D341Med (cell line): ENCODE measurements at places on chromosomes 12 and 14.

- DNase-seq = no peak
Measured at GRCh38 chr12:127810041-127810440, 456.9 kb upstream of the TMEM132C start.

DNA sequence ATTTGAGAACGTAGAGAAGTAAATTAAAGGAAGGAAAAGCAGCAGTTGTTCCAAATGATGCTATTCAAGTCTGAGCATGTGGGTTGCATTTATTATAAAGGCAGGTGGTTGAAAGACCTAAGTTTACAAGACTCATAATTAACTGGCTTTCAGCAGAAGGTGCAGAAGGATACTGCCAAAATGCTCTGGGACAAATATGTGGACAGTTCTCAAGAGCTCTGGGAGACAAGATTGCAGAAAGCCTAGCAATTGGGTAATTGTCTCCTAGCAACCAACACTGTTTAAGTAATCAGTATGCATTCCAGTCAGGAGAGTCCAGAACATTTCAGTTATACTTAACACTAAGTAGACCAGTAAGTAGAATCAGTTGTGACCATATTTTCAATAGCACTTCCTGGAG is 131.5 kb downstream of the GPR135 start:
- DNase-seq = no peak

- no peak for DNase-seq
Measured at GRCh38 chr14:49303946-49304516, 282.1 kb downstream of the RPS29 start.

DNA sequence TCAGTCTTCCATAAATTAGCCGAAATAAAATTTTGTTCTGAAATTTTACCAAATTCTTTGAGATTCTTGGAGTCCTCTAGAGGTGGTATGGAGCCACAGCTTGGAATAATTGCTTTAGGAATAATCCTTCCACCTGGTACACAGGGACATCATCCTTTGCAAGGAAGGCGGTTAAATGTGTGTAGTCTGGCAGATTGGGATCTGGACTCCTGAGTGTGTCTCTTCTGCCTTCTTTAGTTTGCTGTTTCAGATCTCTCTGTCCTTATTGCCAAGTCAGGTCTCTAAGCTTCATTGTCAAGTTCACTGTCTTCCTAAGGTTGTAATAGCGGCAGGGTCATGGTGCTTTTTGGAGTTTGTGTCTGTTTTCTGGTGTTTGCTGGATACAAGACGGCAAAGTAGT is 393.9 kb upstream of the RGS6 start:
- no peak for DNase-seq

DNA sequence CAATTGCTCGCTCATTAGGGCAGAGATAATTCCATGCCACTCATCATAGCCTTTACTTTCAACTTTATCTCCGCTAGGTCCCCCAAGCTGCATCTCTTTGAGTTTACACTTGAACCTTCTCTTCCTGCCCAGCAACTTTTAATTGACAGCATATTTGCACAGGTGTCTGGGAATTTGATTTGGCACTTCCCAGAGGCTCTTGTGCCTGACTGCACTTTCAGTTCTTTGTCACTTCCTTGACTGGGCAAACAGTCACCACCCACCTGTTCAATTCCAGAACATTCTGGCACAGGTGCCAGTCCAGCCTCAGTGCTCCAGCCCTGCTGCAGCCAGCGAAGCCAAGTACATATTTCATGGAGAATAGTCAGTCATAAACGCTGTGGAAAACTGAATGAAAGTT is 110.1 kb upstream of the LRIG3 start:
- no peak for DNase-seq
